ENCODE measurements at places on chromosomes 4 and X. TPM values are rescaled to one million over a fixed set of nuclear protein-coding genes. Genes with fewer than 3 reads are reported as not detected.

DNA sequence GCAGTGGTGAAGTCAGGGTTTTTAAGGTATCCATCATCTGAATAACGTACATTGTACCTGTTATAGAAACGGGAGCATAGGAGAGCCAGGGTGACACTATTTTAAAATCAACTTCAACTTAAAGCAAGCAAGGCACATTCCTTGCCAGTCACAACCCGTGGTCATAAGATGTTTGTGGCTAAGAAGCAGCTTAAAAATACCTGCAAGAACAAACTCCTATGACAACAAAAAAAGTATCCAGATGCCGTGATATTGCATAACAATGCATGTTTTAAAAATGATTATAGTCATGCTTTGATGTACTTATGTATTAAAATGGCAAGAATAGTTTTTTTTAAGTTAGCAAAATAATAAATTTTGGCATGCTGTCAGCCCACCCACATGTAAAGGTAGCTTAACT, 16.5 kb upstream of the SYNPO2 start:
- DNase-seq: no peak

DNA sequence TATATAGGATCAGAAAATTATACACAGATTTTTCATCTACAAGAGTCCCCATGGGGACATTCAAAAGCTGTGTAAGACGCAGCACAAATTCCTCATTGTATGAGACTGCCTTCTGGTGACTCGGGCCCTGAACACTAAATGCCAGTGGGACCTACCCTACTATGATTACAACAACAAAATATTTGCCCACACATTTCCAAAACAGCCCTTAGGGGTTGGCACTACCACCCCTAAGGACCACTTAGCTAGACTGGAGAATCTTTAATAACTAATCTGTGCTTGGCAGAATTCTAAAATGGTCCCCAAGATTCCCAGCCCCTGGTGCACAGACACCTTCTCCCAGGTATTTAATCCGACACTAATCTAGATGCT, 29.1 kb downstream of the UCHL1 start:
- DNase-seq: no peak

DNA sequence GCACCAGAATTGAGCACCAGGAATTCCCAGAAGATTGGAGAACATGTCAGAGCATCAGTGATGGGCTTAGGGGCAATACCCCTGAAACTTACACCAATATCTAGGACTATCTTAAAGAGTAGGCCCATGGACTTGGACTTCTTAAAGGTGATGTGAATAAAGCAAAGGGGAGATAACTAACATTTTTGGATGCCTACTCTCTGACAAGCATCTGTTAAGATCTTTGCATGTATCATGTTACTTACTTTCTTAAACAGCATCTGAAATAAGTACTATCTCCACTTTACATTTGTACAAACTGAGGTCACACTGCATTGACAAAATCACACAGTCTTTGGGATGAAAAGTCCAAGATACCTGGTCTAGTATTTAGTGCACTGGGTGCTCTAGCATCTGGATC, 258.6 kb upstream of the ARSJ start:
- no peak for DNase-seq

GRCh38 chr4:91233164-91233563, 1070.6 kb upstream of the GRID2 start:
- no peak for DNase-seq

DNA sequence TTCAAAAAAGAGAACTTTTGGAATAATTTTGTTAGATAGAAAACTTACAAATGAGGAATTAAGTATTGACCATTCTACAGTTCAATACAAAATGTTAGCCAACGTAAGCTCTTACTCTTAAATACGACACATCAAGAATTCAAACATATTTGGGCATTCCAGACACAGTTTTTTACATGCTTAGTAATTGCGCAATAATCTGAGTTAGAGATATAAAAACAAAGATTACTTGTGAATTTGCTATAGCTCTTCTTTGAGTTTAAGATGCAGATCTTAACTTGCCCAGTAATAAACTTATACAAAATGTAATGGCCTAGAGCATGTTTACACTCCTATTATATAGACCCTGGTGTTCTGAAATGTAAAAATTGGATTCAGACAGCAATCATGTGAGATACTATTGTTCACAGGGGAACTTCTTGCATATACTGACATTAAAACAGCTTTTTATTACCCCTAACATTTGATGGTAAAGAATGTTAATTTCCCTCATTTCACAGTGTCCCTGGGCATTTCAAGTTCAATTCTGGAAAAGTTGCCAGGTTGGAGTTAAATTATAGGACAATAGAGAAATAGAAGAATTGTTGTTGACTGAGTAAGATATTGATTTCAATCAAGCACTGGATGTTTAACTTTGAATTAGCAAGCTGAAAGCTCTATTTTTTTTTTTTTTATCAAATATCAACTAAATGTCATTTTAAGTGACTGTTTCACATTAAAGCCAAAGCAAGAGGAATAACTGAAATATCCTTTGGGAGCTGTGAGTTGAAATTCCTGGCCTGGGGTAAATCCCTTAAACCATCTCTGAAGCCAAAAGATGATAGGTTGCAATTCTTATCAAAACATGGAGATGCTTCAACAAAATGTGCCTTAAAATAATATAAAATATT, 910 bp downstream of the HPGDS start:
- no peak for DNase-seq

- no peak for DNase-seq
Observed at GRCh38 chr4:6179362-6179761, 21.0 kb downstream of the JAKMIP1 start.

GRCh38 chrX:143674926-143675325, 39.0 kb upstream of the SLITRK4 start:
- no peak for DNase-seq

- DNase-seq: no peak
Observed at GRCh38 chr4:142314686-142315085, 531.4 kb downstream of the INPP4B start.

GRCh38 chrX:140505421-140506337, 810 bp upstream of the SOX3 start:
- DNase-seq: no peak

DNA sequence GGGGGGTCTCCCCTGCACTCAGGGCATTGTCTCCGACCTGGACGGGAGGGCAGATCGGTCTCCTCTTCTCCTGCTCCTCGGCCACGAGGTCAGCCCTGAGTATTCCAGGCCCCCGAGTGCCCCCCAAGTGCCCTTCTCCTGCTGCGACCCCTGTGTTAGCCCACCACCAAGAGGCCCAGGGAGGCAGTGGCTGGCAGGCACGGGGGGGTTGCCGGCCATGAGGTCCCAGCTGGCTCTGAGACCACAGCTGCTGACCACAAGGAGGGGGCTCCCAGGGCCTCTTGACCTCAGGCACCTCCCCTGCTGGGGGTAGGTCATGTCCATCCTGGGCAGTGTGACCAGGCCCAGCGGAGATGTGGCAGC, 186.1 kb upstream of the PSAPL1 start:
- no peak for DNase-seq

- DNase-seq: no peak
Observed at GRCh38 chr4:37040816-37041215, 203.7 kb upstream of the NWD2 start.

GRCh38 chr4:4960574-4960973, 58.7 kb downstream of the CYTL1 start:
- no peak for DNase-seq

DNA sequence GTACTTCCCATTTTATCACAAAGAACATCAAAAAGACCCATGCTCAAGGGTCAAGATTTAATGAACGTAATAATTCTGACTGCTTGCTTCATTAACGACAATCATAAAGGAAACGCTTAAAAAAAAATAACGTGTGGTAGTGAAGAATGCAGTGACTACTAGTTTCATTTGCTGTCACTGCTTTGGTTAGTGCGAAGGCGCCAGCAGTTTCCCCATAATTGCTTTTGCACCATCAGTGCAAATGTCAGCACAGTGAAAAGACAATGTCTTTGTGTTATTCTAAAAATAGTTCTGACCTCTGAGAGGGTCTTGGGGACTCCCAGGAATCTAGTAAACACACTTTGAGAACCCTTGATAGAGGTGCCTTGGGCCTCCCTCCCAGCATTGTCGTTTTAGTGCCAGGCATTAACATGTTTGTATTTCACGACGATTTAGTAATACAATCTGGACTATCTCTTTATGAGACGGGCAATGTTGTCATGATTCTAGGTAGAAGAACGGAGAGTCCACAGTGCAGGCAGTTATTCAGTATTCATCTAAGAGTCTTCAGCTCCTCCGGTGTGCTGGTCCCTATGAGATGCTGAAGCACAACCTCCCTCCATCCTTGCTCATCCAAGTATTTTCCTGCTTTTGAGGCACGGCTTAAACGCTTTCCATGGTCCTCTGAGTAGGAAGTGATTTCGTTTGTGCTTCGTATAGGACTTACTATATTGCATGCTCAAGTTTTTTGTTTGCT, 71.0 kb downstream of the AFF1 start:
- DNase-seq: no peak

DNA sequence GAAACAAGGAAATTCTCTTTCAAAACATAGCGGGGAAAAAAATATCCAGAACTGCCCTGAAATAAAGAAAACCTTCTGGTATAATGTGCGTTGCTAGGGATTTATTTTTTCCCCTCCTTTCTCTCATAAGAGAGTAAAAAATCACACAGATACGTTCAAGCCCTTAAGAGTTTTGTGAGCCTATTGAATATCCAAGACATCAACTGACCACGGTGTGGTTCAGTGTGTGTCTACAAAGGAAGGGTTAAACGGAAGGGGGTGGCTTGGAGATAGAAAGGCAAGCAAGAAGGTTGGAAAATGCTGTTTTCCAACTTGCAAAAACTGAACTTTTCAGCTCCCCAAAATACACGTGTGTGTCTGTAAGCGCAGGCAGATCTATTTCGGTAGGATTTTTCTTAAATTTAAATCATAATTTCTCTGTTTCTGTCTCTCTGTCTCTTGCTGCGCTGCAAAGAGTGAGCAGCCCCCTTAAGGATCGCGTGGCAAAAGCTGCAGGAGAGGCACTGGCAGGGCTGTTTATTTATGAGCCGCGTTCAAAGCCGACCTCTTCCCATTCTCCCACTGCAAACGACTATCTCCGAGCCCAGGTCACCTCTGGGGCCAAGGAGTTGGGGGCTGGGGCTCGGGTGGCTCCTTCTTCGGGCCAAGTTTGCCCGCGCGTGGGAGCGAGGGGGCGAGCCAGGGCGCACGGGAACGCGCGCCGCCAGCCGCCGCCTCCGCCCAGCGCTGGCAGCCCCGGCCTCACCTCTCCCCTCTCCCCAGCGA, 492 bp upstream of the SLIT2 start:
- DNase-seq: no peak

GRCh38 chrX:65045001-65045400, 68.8 kb upstream of the ZC4H2 start:
- DNase-seq: no peak

DNA sequence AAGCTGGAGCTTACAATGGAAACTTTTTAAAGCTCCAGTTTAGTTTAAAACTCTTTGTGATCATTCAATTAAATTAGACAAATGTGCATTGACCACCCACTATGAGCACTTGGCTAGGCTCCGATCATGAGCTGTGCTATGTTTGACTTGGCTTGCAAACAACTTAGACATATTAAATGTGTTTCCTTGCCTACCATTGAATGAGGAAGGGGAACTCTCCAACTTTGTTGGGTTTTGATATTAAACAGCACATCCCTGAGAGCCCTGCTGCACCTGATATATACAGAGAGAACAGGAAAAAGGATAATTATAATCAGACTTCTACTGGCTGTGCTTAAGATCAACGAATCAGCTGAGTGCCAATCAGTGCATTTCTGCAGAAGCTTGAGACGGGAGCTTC, 71.4 kb upstream of the ADGRL3 start:
- DNase-seq: no peak

DNA sequence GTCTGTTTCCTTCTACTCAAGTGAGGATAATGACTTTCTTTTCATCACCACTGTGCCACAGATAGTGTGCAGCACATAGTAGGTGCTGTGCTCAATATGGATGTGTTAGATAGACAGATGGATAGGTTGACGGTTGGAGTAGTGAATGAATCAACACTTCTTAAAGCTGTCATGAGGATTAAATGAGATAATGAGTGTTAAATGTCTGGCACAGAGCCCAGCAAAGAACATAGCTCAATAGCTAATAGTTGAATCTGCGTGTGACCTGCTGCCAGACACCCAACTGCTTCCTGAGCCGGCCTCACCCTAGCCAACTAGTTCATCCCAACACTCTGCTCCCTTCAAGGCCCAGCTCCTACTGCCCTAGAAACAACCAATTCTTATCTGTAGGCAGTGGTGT, 67.7 kb upstream of the PJA1 start:
- no peak for DNase-seq

- DNase-seq: peak; percentile 15
Observed at GRCh38 chr4:38024206-38024509, 64.0 kb downstream of the PTTG2 start.

DNA sequence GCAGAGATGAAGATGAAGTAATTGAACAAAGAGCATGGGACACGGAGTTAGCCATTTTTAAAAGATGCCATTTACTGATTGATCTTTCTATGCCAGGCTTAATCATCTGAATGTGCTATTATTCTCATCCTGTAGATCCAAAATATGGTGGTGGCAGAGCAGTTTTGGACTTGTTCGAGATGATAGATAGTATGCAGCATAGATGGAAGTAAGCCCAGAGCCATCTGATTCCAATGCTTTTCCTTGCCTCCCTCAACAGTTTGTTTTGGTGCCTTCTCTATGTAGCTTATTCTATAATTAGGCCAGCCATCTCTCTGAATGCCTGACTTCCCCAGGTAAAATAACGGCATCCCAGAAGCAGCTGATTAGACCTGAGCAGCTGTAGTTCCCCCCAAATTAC, 152.6 kb upstream of the CLNK start:
- no peak for DNase-seq

DNA sequence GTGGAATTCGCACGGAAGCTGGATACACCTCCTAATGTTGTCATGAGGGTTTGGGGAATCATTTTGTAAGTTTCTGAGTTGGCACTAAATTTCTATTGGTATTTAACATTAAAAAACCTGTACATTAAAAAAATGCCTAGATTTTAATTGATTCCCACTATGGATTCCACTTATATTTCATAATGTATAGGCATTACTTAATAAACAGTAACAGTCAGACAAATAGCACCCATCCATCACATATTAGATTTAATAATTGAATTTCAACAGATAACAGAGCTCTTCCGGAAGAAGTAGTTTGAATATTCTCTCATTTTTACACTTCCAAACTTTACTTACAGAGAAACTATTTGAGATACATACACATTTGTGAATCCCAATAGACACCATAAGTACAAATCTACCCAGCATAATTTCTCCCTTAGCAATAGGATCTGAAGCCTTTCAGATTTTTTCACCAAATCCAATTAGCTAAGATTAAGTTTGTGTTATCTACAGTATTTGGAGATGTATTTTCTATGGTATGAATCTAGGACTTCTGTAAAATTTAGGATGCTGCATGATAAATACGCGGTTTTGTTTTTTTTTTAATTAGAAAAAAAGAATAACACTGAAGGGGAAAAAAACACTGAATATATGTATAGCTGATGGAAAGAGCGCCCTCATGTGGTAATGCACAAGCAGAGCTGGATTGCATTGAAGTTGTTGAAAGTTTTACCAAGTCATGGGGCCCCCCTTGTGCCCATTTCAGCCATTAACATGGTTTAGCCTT, 12.2 kb upstream of the ODAM start:
- DNase-seq: no peak

PHOX2B gene
- not detected for total RNA-seq

TLR1 gene
- 13.2 TPM for total RNA-seq

CLDN34 gene
- not detected for total RNA-seq

SPANXA1 gene
- not detected for total RNA-seq

NLGN3 gene
- total RNA-seq: 1.3 TPM

ATOH1 gene
- not detected for total RNA-seq

POLN gene
- 0.81 TPM for total RNA-seq

NUDT11 gene
- total RNA-seq: 9.4 TPM

FANCB gene
- total RNA-seq: 1.6 TPM

ERAS gene
- total RNA-seq: 0.27 TPM

FAM133A gene
- total RNA-seq: 0.27 TPM

PCSK1N gene
- 1.1 TPM for total RNA-seq
